ENCODE measurements at places on chromosomes 12 and 14.

- DNase-seq = no peak
Measured at GRCh38 chr14:96105089-96105925, 66.1 kb downstream of the C14orf132 start.

DNA sequence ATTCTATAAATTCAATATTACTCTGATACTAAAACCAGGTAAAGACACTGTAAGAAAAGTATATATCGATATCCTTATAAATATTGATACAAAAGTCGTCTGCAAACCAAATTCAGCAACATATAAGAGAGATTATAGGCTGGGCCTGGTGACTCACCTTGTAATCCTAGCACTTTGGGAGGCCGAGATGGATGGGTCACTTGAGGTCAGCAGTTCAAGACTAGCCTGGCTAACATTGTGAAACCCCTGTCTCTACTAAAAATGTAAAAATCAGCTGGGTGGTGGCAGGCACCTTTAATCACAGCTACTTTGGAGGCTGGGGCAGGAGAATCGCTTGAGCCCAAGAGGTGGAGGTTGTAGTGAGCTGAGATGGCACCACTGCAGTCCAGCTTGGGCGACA lies 13.5 kb upstream of the TUBA1C start:
- DNase-seq = no peak

GRCh38 chr12:5773550-5773949 lies 171.5 kb downstream of the ANO2 start:
- no peak for DNase-seq

- no peak for DNase-seq
Measured at GRCh38 chr12:3622822-3623690, 129.9 kb downstream of the CRACR2A start.

GRCh38 chr14:59305231-59305630 lies 116.8 kb downstream of the DAAM1 start:
- no peak for DNase-seq

DNA sequence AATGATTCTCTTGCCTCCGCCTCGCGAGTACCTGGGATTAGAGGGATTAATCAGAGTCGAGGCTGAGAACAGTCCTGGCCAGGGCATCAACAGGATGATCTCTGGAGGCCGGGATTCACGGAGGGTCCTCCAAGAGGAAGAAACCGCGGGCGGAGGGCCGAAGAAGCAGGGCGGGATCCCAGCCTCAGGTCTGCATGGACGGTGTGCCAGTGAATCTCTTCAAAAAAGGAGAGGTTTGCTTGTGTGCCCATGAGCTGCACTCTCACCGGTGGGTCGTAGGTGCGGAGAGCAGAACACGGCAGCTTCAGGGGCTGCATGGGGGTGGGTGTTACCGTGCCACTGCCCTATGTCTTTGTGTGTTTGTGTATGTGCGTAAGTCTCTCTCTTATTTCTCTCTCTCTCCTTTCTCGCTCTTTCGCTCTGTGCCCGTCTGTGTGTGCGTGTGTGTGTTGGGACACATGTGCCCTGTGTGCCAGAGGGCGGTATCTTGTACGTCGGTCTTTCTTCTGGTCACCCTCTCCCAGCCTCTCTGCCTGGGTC lies 768.2 kb upstream of the ALG10B start:
- DNase-seq = no peak
